ENCODE measurements at places on chromosomes 7 and 10. TPM values are rescaled to one million over a fixed set of nuclear protein-coding genes. Genes with fewer than 3 reads are reported as not detected.

Gene CRPPA
- 0.60 TPM for total RNA-seq

- no peak for DNase-seq
These were observed 20.0 kb downstream of the SMKR1 start for GRCh38 chr7:129522088-129522970.

GRCh38 chr10:119893074-119893473 is 544 bp downstream of the SEC23IP start:
- no peak for DNase-seq

Gene SLC26A4
- 2.0 TPM for total RNA-seq

DNA sequence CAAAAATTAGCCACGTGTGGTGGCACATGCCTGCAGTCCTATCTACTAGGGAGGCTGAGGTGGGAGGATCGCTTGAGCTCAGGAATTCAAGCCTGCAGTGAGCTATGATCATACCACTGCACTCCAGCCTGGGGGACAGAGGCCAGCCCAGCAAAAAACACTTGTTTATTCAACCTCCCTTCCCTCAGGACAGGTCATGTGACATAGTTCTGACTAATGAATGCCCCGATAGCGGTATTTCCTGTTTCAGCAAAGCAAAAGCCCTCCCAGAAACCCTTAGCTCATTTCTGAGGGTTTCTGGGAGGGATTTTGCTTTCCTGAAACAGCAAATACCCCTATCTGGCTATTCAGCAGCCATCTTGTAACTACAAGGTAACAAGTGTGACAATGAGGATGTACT is 157.1 kb downstream of the GATA3 start:
- DNase-seq = no peak

Gene FBXO24
- total RNA-seq = 1.3 TPM

Gene NPFFR1
- total RNA-seq = not detected

Gene PLXDC2
- not detected for total RNA-seq

DNA sequence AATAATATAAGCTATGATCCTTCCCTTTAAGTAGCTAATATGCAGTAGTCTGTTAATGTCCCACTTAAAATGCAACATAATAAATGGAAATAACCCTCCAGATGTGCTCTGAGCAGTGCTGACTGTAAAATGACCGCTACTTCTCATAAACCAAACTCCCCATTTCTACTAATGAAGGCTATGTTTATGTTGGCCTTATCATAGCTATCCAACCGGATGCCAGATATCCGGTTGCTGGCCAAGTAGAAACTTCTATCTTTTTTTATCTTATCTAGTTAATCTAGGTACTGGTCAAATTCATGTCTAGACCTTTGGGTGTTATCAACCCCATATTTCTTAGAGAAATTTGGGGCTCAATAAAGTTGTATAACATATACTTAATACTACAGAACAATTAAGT is 56.6 kb downstream of the CHRM2 start:
- no peak for DNase-seq

Gene MRLN
- total RNA-seq = not detected

Data from activated CD4-positive, alpha-beta T cell treated with anti-CD3 and anti-CD28 coated beads, Interleukin-2, amount 10 ng/mL, durations not matched to agents 7 days and 5 days (primary cell).